ENCODE measurements at places on chromosomes 1 and 21.
A peak's percentile ranks its signal among the peaks of the same experiment; 100 is the strongest.

DNA sequence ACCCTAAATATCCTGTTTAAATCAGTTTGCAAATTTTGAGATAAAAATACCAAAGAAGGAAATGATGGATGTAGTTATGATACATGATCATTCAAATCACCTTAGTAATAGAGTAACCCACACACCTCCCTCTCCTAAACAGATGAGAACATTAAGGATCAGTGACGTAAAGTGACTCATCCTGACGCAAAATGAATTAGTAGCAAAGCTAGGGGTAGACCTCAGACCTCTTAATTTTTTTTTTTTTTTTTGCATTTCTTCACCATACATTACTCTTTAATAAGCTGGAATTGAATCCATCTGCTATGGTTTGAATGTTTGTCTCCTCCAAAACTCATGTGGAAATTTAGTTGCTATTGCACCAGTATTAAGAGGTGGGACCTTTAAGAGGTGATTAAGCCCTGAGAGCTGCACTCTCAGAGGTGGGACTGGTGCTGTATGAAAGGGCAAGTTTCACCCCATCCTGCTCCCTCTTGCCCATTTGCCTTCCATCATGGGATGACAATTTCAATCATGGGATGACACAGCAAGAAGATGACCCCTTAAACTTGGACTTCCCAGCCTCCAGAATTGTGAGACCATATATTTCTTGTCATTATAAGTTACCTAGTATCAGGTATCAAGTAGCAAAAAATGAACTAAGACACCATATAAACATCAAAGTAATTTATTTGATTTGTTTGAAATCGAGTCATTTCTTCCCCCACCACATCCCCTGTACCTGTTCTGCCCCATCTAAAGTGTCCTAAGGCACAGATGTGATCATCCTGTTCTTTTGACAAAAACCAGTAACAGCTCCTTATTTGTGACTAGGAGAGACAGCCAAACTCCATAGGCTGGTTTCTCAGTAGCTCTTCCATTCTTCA, 114.6 kb upstream of the DUSP10 start:
- DNase-seq = no peak

DNA sequence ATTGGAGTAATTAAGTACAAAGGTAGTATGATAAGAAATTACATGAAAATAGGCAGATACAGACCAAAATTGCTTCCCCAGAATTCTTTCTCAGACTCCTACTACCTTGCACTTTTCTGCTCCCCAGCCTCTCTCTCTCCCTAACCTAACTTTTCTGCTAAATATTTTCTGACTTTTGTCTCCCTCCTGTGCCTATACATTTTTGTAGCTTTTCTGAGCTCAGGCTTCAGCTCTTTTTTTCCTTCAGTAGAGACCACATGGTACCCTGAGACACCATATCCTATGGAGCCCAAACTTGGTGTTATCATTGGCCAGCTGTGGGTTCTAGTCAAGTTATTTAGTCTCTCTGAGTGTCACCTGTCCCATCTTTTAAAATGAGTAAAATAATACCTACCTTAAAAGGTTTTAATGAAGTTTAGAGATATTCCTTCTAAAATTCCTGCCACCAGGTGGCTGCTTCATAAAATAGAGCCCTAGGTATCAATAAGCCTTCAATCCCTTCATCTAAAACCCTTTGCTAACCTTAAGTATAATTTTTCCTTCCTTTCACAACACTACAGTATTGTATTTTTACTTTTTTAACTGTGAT, 237.6 kb upstream of the DUSP10 start:
- DNase-seq = no peak

DNA sequence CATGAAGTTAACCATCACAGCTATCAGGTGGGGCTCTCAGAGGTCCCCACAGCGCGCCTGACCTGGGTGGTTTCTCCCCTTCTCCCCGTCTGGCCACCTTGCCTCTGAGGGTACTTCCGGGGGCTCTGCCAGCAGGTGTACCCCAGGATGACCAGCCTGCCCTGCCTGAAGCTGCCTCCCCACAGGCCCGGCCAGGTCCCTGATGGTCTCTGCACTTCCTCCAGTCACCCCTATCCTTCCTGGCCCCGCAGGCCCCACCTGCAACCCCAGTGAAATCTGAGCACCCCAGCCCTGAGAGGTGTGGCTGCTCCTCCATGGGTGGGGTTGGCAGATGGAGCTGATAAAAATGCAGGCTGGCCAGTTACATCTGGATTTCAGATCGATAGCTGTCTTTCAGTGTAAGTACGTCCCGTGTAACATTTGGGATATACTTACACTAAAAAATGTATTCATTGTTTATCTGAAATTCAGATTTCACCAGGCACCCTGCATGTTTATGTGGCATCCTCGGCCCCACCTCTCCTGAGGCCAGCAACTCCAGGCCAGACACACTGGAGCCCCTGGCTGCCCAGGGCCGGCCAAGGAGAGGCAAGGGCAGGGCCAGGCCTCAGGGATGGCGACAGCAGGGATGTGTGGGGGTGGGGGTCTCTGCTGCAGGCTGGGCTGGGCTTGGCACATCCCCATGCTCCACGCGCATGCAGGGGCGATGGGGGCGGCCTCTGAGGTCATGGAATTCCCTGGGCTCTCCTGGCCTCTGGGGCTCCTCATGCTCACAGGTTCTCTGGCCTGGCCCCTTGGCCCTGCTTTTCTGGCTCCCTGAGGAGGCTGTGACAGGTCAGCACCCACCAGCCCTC, 25.1 kb downstream of the LRRC3 start:
- no peak for DNase-seq

DNA sequence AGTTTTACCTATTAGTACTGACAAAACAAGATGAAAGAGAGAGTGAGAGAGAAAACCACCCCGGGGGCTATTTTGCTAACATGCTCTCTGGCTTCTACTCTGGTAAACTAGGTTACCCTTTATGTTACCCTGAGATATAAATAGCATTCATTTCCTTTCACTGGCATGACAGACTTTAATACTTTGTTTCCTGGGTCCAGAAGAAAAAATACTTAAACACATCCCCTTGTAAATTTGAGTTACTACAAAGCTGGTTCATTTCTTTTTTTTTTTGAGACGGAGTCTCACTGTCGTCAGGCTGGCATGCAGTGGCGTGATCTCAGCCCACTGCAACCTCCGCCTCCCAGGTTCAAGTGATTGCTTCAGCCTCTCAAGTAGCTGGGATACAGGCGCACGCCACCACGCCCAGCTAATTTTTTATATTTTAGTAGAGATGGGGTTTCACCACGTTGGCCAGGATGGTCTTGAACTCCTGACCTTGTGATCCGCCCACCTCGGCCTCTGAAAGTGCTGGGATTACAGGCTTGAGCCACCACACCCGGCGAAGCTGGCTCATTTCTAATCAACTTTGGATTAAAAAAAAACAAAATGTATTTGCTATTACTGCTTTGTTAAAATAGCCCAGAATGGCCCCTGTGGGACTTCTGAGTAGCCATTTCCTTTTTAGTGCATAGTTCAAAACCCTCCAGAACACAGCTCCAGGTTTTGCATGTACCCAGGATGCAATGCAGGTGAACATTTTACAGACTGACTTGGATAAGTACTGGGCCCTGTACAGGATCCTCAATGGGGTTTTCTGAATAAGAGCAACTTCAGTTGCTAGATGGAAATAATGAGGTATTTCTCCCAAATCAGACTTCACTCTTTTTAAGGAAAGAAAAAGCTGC, 20.6 kb downstream of the INPP5B start:
- DNase-seq = no peak

DNA sequence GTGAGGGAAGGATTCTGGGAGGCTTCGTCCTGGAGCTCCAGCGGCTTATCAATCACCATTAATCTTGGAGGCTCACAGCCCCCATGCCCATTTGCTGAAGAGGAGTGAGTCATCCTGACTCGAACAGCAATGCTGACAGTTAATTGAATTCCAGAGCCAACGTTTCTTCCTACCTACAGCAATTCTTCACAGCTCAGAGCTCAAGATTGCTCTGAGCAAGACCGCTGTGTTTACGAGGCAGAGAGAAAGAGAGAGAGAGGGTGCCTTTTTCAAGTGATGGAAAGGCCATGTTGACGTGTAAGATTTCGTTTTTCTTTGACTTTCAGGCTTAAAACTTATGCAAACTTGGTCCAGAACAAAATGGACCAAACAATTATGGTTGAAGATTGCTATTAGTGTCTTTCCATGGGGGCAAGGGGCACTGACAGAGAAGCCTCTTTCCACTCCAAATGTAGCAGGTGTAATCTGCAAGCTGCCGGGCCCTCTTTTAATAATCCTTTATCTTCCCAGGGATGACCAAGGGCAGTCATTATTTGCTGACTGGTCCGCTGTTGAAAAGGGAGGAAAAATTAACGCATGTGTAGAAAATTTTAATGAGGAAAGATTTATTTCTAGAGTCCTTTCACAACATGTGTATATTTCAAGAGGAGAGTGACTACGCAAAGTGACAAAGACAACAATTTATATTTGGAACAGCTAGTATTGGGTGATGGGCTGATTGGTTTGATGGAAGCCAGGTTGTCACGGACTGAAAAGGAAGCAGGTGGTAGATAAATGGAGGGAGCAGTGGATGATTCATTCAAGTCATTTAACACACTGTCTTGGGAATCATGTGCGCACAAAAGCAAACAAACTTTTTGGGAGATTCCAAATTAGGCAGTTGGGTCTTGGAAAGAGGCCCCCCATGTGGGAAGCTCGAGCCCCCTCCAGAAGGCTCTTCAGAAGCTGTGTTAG, 136.1 kb upstream of the IRF2BP2 start:
- peak; percentile 64 for DNase-seq

DNA sequence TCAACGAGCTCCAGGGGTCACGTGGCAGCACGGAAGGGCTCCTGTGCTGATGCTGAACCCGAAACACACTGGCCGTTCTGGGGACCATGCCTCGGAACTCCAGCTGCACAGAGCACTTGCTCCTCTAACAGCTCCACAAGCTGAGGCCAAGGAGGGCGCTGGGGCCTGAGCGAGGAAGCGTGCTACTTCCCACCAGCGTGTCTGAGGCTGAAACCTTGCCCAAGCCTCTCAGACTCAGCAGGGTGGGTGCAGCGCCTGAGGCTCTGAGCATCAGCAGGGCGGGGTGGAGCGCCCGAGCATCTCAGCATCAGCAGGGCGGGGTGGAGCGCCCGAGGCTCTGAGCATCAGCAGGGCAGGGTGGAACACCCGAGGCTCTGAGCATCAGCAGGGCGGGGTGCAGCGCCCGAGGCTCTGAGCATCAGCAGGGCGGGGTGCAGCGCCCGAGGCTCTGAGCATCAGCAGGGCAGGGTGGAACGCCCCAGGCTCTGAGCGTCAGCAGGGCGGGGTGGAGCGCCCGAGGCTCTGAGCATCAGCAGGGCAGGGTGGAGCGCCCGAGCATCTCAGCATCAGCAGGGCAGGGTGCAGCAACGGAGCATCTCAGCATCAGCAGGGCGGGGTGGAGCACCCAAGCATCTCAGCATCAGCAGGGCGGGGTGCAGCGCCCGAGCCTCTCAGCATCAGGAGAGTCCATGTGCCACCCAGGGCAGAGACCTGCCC, 9.6 kb downstream of the WRAP73 start:
- no peak for DNase-seq

- DNase-seq = no peak
Measured at GRCh38 chr1:10615332-10615731, 140.6 kb downstream of the PEX14 start.

DNA sequence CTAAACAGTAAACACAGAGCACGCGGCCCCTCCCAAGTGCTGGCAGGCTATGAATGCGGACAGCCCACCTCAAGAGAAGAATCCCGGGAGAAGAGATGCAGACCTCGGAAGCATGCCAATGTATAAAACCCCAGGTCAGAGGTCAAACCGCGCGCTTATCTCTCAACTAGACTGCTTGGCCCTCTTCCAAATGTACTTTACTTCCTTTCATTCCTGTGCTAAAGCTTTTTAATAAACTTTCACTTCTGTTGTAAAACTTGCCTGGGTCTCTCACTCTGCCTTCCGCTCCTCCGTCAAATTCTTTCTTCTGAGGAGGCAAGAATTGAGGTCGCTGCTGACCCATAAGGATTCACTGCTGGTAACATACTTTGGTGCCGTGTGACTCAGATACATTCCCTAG, 216.0 kb downstream of the S1PR1 start:
- no peak for DNase-seq

- no peak for DNase-seq
Measured at GRCh38 chr1:190124068-190124467, 353.6 kb downstream of the BRINP3 start.

- DNase-seq = no peak
Measured at GRCh38 chr1:169594391-169594790, 8.1 kb upstream of the F5 start.

GRCh38 chr1:11138952-11139351, 39.3 kb upstream of the EXOSC10 start:
- DNase-seq = no peak

DNA sequence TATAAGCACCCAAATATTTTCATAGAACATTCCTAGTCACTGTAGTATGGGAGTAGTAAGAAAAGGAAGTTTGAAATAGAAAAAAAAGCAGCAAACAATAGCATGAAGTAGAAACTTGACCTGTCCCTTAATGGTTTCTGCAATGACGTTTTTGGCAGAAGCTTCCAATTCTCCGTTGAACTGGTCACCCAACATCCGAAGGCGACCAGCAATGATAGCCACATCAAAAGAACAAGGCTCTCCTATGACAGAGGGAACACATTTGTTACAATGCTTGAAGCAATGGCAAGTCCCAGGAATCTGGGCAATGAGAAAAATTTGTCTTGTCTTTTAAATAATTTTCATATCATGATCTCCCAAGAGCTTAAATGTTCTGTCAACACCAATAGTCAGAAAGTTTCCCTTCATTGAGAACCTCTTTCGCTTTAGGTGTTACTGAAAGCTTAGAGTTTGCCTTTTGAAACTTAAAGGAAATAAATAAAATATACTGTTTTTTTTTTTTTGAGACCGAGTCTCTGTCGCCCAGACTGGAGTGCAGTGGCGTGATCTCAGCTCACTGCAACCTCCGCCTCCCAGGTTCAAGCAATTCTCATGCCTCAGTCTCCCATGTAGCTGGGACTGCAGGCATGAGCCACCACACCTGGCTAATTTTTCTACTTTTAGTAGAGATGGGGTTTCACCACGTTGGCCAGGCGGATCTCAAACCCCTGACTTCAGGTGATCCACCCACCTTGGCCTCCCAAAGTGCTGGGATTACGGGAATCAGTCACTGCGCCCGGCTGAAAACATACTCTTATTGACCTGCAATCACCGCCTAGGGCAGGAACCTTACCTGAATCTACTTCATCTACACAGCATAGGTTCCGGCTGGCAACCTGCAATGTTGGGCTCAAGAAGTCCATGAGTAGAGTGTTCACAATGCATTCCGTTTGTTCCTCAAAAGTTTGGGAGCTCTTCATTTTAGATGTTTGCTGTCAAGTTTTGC, 672 bp downstream of the BCL2L15 start:
- DNase-seq = no peak

DNA sequence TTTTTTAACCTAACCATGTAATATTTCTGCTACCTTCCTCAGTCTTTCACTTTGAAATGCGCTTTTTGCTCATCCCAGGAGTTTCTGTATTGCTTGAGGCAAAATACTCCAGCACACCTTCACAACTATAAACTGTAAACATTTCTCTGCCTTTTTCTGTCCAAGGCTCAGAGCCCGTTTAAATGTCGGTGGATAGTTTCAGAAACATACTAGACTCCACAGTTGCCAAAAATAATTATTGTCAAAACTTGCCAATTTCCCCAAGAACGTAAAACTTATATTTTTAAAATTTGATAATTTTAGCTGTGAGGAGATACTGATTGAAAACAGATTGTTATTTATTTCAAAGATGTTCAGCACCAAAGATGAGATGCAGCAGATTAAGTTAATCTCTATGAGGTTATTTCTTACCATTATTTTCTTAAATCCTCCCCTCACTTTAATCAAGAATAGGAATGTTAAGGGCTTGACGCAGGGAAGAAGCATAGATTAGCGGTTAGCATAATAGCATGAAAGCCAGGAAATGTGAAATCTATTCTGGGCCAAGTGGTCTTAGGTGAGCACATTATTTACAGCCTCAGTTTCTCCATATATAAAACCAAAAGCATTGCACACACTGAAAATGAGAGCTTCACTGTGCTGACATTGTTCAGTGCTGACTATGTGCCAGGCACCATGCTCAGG, 91.5 kb upstream of the ESRRG start:
- no peak for DNase-seq
